ENCODE measurements at places on chromosomes 11 and 22.

GRCh38 chr11:17714356-17714854, 5.0 kb upstream of the MYOD1 start:
- no peak for DNase-seq

GRCh38 chr11:85918910-85919794, 64.0 kb downstream of the CCDC83 start:
- no peak for DNase-seq

GRCh38 chr11:29634244-29634643, 382.6 kb downstream of the KCNA4 start:
- DNase-seq, result no peak

GRCh38 chr11:69868006-69868810, 49.0 kb upstream of the FGF3 start:
- DNase-seq, result no peak
